ENCODE measurements at places on chromosomes 4 and X.
A peak's percentile ranks its signal among the peaks of the same experiment; 100 is the strongest.

- no peak for DNase-seq
Measured at GRCh38 chr4:112516066-112516470, at the start of gene NEUROG2. NEUROG2 (minus strand) TSS chr4:112516180; CDS start chr4:112515475, 705 bp downstream.

DNA sequence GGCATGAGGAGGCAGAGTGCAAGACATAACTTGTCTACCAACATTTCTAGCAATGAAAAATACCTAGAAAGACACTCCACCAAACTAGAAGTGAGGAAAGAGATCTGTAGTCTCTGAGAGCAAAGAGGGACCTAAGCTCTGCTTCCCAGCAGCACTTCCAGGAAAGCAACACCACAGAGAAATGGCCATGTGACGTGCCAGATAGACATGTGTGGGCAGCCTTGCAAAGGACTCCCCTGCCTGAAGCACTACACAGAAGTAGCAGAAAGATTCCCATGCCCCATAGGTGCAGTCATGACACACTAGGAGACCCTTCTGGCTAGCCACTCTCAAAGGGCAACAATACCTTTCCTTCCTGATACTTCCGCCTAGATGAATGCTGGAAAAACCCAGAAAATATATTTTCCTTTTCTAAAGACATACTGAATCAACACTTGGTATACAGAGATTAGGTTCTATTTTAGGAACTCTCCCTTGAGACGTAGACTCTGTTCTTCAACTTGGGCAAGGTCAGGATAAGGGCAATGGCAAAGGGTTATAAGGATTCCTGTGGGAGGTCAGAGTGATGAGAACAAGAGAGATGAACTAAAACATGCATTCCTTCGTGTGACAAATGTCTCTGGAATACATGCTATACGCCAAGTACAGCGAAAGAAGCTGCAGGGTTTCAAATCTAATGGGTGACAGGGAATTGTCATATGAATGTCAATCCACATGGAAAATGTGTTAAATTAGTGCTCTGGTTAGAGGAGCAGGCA lies 187.5 kb upstream of the ETNPPL start:
- DNase-seq = no peak

DNA sequence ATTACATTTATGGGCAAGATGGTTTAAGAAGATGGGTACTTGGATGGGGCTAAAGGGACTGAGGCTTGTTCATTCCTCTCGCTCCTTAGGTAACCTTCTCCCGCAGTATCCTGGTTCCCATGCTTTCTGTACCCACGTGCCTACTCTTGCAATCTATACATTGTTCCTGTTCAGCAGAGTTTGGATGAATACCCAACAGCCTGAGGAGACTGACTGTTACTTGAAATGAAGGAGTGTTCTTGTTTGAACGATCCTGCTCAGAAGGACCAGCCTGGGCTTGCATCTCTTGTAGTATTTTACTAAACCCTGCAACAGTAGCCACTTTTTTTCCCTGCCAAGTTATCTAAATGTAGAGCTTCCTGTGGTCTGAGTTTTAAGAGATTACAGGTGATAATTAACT lies 33.7 kb upstream of the ADH6 start:
- no peak for DNase-seq

DNA sequence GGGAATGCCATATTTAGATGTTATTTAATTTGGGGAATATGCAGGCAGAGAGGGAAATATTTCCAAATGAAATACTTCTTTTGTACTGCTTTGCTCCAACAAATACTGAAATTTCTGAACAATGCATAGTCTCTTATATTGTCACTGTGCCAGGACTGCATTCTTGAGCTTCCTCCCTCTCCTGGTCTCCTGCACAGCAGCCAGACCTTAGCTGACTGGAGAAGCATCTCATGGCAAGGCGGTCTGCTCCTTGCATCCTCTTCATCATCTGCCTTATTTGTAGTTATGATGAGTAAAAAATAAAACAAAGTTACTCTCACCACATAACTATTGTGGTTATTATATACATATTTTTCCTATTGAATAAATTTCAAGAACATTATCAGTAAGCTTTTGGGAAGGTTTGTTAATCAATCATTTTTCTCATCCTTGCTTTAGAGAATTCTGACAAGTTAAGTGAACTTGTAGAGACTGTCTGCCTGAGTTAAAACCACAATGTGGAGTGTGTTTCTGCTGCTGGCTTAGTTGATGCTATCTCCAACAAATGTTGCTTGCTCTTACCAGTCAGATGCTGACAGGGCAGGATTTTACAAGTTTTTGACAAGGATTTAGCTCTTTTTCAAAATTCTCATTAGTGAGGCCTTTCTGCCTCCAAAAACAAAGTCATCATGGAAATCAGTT lies 153.6 kb downstream of the SOWAHB start:
- no peak for DNase-seq

DNA sequence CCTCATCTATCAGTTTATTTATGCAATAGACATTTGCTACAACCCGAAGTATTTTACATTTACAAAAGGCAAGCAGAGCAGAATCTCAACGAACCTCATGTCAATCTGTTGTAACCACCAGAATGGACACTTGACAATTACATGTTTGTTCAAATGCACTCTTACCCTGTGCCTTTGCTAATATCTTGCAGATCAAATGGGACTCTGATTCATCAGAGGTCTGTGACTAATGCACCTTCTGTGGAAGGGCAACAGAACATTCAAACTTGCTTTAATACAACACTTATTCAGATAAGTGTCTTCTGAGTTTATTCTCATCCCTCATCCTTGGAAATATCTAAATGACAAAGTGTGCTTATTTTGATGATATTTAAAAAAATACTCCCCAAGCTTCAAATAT lies 644.7 kb upstream of the PCDH10 start:
- DNase-seq = no peak

DNA sequence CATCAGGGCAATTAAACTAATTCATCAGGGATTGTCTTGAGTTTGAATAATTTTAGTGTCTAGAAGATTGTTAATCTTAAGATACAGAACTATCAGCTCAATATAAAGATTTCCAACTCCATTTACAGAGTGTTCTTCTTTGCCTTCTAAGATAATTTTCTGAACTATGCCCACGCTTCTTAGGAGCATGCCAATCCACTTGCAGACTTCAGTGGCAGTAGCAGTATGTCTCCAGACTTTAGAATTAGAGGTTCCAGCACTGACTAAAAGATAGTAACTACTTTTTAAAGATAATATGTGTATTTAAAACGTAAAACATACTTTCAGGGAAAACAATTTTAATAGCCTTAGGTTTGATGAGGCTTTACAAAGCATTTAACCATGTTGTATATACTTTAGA lies 34.2 kb upstream of the GALNT7 start:
- DNase-seq = no peak

- peak; percentile 56 for DNase-seq
Measured at GRCh38 chr4:159024266-159024665, 78.6 kb upstream of the RAPGEF2 start.

GRCh38 chr4:151418385-151418784 lies 9.4 kb downstream of the FHIP1A start:
- no peak for DNase-seq

DNA sequence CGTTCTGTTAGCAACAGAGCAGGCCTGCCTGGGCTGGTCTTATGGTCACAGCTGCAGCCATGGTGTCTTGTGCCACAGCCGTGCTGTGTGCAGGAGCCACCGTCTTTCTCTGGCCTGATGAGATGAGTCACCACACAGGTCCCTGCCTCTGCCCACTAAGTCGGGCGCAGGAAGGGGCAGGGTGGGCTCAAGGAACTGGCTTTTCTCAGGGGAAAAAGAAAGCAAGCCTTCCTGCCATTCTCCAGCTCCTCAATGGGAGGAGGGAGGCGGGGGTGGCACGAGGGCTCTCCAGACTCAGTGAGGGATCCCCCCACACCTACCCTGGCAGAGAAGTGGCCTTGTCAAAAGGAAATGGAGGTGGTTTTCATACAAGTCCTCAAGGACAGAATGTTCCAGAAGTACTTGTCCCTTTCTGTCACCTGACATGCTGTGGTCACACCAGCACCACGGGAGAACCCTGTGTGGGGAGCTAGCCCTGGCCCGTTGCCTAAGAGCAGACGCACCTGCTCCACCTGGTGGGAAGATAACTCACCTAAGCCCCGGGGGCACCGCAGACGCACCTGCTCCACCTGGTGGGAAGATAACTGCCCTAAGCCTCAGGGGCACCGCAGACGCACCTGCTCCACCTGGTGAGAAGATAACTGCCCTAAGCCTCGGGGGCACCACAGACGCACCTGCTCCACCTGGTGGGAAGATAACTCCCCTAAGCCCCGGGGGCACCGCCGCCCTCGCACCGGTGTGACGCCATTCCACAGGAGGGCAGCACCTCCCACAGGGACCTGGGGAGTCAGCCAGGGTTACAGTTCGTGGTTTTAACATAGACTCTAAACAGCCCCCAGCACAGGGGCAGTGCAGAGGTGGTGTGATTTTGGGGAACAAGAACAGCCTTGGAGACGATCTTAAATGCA lies 18.5 kb downstream of the UVSSA start:
- DNase-seq = no peak

- DNase-seq = no peak
Measured at GRCh38 chrX:71366674-71367256, 608 bp downstream of the TAF1 start.
